Brain microvascular endothelial cell (primary cell): ENCODE measurements at places on chromosomes 7 and 10.
A peak's percentile ranks its signal among the peaks of the same experiment; 100 is the strongest.

- DNase-seq: no peak
Observed at GRCh38 chr10:69275444-69275843, 2.9 kb upstream of the HK1 start.

GRCh38 chr7:105512926-105513526 lies 9.0 kb downstream of the PUS7 start:
- DNase-seq: no peak

DNA sequence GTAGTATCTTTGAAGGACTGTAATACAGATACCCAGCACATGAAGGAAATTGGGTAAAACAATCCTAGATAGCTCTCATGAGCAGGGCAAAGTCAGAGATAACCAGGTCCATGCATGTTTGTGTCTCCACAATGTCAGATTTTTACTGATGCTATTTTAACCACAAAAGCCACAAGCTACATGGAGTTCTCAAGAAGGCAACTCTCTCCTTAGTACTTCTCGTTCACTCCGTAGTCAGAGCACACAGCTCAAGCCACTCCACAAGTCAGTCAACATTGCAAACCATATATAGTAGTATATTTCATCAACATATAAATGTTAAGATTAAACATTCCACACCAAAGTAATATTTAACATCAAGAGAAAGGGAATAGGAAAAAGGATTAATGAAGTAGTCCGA lies 98.0 kb upstream of the PIK3CG start:
- DNase-seq: peak; percentile 51

GRCh38 chr7:95586951-95587301 lies 9.4 kb downstream of the PDK4 start:
- DNase-seq: no peak

DNA sequence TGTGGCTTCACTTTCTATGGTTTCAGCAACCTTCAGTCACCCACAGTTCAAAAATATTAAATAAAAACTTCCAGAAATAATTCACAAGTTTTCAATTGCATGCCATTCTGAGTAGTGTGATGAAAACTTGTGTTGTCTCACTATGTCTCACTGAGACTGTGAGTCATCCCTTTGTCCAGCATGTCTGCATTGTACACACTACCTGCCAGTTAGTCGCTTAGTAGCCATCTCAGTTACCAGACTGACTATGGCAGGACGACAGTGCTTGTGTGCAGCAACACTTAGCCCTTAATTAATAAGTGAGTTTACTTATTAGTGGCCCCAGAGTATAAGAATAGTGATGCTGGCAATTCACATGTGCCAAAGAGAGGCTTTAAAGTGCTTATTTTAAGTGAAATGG lies 22.5 kb downstream of the CCDC186 start:
- peak; percentile 92 for DNase-seq

- no peak for DNase-seq
Observed at GRCh38 chr7:27897441-27897847, 157.5 kb downstream of the TAX1BP1 start.

DNA sequence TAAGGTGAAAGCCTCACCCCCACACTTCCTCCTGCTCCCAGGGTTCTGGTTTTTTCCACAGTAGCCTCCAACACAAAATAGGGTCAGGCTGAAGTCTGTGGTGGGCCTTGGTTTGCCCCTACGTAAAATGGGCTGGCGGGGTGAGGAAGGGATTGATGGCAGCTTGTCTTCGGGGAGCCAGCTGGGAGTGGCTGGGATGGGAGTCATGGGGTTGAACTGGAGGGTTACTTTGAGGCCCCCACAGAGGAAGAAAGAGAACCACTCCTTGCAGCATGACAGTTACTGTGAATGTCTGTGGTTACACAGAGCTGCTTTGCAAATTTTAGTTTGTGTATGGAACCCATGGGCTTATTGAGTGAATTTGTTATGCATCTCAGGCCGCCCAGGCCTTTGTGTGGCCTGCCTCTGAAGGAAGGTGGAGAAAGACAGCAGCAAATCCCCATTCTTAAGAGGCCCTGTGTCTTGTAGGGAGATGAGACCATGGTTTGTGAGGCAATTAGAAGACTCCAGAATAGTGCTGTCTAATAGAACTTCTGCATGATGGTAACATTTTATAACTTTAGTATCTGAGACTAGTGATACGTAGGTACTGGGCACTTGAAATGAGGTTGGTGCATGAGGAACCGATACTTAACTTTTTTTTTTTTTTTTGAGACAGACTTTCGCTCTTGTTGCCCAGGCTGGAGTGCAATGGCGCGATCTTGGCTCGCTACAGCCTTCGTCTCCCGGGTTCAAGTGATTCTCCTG lies 8.1 kb downstream of the TRIM8 start:
- DNase-seq: no peak

DNA sequence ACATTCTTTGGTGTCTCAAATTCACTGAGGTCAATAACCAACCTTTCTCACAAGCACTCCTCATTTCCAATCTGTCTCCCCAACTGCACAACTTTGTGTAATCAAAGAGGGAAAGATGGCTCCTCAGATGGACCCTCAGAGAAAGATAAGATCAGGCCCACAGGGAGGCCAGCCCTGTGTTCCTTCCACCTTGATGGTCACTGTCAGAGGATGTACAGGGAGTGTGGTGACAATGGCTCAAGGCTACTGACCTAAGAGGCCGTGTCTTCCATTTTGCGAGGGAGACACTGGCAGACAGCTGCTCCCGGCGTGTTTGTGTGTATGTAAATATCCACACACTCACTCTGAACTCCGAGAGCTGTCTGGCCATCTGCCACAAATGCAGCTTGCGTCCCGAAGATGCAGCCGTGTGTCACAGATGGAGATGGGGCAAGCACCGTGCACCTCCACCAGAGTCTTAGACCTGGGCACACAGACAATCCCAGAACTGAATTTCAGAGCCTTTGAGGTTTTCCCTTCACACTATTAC lies 712.1 kb upstream of the NRP1 start:
- no peak for DNase-seq

- no peak for DNase-seq
Observed at GRCh38 chr10:52621635-52622079, 150.9 kb downstream of the MBL2 start.

DNA sequence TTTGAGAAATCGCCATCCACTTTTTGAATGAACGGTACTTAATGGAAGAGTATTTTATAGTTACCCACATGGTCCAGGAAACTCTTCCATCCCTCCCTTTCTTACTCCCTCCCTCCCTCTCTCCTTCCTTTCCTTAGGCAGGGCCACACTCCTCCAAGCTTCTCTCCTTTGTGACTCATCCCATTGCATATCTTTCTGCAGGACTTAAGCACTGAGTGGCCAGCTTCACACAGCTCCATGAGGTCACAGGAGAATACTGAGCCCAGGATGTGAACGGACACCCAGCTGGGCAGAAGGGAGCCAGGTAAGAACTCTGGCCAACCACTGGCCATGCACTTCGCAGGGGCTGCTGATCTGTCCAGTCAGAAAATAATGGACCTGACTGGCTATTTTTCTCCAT lies 189.7 kb upstream of the ADCY1 start:
- no peak for DNase-seq

- DNase-seq: no peak
Observed at GRCh38 chr10:6346631-6347030, 143.9 kb downstream of the PFKFB3 start.
